Activated CD8-positive, alpha-beta memory T cell treated with anti-CD3 and anti-CD28 coated beads for 4 hours (primary cell): ENCODE measurements at places on chromosomes 1 and 21.

DNA sequence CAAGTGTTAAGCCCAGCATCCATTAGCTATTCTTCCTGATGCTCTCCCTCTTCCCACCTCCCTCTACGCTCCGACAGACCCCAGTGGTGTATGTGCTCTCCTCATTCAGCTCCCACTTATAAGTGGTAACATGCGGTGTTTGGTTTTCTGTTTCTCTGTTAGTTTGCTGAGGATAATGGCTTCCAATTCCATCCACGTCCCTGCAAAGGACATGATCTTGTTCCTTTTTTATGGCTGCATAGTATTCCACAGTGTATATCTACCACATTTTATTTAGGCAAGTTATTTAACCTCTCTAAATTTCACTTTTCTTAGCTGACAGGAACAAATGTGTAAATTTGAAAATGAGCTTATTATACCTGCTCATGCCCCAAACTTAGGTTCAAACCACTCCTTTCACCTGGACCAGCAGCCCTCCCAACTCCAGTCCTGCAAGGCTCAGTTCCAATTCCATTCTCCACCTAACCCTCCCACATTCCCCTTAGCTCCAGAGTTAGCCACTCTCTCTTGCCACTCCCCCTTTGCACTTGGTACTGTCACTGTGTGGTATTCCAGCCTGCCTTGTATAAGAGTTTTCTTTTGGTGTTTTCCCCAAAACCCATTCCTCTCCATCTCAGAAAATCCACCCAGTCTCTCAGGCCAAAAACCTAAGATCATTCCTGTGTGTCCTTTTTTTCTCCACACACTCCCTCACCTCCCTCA, 1.7 kb upstream of the PEF1 start:
- DNase-seq = no peak

- DNase-seq = no peak
These were observed 37.7 kb downstream of the PIK3C2B start for GRCh38 chr1:204456826-204457442.

- DNase-seq = no peak
These were observed 125.4 kb downstream of the EDEM3 start for GRCh38 chr1:184629266-184629665.

- DNase-seq = no peak
These were observed 630.1 kb downstream of the BRINP3 start for GRCh38 chr1:189847613-189848012.

GRCh38 chr1:238242181-238242580, 351.5 kb upstream of the ZP4 start:
- DNase-seq = no peak

DNA sequence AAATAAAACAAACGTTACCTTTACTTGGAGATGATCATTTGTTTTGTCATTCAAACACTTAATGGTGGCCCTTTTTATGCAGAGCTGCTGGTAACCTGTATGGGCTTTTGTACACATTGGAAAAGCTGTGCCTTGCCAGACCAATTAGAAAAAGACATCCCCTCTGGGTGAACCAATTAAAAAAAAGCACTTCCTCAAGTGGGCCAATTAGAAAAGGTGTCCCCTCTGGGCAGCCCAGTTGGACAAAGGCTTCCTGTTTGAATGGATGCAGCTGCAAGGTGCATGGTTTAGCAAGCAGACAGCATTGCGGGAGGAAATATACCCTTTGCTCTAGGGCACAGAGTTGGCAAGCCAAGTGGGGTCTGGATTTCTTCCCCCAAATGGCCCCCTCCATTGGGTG, 21.6 kb downstream of the HUNK start:
- DNase-seq = no peak

GRCh38 chr1:85282424-85282823, 6.0 kb upstream of the BCL10 start:
- no peak for DNase-seq

GRCh38 chr1:62131093-62131725, 63.4 kb upstream of the L1TD1 start:
- DNase-seq = no peak

DNA sequence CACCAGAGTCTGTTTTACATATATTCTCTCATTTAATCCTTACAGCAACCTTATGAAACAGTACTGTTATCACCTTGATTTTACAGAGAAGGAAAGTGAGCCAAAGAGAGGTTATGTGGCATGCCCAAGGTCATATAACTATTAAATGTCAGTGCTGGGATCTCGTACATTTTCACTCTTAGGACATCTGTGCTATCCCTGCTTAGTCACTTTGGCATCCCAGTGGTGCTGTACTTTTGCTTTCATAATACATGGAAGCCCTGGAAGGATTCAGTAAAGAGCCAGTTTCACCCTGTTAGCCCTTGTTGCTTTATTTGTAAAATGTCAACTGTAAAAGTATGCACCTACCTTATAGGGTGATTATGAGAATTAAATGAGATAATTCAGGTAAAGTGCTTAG, 104.4 kb downstream of the NFIA start:
- DNase-seq = no peak

- no peak for DNase-seq
These were observed 7.7 kb downstream of the ABCG1 start for GRCh38 chr21:42226626-42227025.

DNA sequence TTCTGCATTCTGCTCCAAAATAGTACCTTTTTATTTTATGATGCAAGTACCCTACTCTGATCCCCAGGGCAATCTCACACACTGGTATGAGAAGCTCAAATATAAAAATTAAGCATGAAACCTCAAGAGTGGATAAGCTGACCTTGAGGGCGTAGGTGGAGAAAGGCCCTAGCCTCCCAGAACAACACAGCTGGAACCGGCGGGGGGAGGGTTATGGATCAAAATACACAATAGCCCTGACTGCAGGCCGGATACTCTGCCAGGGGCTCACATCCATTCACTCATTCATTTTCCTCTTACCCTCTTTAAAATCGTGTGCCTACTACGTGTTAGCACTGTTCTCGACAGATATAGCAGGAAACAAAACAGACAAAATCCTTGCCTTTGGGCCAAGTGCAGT, 32.8 kb upstream of the ECE1 start:
- DNase-seq = no peak

- no peak for DNase-seq
These were observed 16.2 kb downstream of the INSRR start for GRCh38 chr1:156842618-156843300.

DNA sequence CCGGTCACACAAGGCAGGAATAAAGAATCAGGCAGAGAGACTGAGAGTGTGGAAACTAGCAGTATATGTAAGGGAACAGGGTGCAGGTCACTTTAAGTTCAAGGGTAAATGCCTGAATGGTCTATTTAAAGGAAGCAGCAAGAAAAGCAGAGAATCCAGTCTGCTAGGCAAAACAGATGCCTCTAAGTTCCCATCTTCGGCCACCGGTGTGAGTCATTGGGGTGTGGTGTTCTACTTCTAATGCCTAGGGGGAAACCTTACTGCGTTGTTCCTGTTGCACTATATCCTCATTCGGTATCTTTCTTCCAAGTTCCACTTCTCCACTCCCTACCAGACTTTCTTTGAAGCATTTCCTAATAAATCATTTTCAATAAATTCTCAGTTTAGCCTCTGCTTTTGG, 259.9 kb downstream of the HHIPL2 start:
- DNase-seq = no peak

DNA sequence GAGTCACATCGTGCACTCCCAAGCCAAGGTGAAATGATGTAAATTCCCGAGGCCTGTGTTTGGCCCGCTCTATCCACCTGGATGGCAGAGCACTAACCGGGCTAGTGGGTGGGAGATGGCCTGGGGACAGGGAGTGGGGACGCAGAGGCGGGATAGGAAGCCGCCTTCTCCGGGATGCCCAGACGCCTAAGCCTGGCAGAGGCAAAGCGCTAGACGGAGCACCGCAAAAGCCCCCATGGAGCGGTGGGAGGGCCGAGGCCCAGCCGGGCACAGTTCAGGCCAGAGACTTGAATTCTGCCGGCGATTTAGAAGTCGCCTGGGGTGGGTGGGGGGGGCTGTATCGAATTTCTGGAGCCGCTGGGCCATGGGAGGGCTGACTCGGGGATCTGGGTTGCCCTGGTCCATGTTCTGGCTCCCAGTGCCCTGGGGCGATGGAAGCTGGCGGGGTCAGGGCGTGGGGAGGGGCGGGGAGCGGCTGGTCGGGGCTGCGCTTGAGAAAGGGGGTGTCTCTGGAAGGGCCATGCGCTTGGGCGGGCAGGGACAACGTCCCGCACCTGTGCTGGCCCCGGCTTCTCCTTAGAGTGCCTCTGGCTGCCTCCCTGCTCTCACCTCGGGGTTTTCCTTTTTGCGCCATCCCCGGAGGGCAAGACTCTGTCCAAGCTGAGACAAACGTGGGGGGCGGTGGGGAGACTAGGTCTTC, 28.0 kb downstream of the KIAA2013 start:
- no peak for DNase-seq

DNA sequence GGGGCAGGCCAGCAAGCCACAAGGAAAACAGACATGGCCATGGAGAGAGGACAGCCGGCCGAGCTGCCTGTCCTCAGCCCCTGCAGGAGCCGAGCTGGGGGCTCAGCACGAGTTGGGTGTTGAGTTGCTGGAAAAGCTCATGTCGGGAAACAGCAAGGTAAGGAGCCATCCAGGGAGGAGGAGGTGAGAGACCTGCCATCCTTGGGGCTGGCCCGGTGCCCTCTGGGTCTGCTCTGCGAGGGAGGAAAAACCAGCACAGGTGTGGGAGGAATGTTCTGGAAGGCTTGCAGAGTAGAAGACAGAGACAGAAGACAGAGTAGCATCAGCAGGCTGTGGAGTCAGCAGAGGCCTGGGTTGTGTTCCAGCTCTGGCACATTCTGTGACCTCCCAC, 548.8 kb downstream of the PTPRU start:
- DNase-seq = no peak

DNA sequence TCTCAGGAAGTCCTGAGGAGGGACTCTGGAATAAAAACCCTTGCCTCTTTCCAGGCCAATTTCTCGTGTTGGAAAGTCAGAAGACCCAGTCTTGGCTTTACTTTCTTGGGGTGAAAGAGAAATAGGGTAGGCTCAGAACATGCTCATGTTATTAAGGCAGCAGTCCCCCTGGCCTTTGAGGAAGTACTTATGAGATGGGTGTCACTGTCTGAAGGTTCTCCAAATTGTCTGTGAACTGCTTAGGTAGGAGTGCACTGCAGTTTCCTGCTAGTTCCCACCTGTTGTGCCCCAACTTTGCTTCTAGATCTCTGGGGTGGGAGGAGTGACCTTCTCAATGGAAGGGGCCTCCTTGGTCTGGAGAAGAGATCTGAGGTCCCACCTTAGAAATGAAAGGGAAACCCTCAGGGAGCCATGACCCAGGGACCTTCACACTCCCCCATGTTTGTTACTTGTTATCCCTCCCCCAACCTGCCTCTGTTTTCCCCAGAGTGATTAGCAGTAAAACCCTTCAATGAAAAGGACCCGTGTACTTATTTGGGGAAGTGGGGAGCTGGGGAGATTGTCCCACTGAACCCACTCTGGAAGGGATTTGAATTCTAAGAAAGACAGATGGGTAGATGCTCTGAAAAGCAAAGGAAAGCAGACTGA, 5.7 kb downstream of the ZNF691 start:
- no peak for DNase-seq

DNA sequence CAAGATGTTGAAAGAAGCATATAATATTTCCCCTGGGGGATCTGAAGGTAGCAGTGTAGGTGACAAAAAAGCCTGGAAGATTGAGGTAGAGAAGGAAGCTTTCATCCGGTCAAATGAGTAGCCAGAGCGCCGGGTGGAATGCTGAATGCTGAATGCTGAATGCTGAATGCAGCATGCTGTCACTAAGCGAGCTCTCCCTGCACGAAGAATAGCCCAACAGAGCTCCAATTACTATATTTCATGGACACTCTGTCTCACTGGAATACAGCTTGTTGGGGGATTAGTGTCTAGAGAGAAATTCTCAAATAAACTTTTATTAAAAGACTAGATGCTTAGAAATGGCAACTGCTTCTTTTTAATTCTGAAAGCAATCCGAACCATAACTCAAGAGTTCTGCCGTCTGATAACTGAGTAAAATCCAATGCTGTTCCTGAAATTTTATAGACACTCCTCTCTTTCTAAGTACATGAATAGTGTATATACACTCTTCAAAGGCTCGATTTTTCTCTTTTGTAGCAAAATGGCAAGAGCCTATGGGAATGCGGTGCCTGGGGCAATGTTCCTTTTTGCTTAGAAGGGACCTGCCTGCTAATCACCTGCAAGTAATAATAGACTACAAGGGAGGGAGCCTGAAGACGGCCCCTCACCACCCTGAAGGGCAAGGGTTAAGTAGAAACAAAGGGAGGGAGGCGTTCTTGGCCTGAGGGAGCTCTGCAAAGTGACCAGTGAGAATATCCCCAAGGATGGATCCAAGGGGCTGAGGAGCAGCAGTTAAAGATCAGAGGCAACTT, 203.7 kb upstream of the ESRRG start:
- DNase-seq = no peak

DNA sequence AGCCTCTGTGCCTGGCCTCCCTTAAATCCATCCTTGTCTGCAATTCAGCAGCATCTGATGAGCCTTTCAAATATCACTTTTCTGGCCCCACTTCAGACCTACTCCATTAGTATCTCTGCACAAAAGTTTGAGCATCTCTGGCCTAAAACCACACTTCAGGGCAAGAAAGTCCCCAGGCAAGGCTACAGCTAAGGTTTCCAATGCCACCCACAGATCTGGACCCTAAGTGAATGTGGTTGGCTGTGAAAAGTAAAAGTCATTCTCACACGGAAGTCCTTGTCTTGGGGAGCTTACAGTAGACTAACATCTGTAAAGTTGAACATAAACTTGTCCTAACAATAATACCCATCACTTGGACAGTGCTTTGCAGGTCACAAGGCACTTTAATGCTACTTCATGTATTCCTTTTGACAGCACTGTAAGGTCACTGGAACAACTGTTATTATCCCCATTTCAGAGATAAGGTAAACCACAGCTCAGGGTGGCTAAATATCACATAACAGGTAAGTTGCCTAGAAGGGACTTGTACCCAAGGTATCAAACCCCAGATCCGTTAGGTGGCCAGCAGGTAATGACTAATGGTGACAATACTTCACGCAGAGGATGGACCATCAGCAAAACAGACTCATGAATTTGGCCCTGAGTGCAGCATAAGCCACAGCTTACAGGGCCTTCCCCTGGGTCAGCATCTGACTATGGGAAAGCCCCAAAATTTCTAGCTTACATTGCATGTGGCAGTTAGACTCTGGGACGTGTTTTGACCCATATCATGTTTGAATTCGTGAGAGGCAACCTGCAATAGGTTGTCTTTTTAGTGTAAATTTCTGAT, 356.0 kb downstream of the HHAT start:
- no peak for DNase-seq

DNA sequence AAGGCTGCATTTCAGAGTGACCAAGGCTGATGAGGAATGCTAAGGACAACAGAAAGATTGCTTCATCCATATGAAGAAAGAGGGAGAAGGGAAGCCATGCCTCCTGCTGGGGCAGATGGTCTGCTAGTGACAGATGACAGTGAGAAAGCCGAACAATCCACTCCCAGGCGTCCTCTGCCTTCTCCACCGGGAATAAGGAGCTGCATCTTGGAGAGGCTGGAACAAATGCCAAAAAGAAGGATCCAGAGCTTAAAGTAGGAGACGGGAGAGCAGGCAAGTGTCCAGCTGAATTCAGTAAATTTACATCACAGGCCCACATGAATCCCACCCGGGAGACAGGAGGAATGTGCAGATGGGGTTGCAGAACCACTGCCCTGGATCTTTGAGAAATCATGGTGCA, 33.4 kb downstream of the DDX20 start:
- DNase-seq = no peak

- DNase-seq = no peak
These were observed 95.1 kb downstream of the GPATCH2 start for GRCh38 chr1:217535601-217536377.
